Hippocampal formation (tissue), 2 donors: ENCODE measurements at places on chromosomes 11 and 22.

- no peak for DNase-seq
Measured at GRCh38 chr11:122833846-122834464, 4.3 kb upstream of the CRTAM start.

DNA sequence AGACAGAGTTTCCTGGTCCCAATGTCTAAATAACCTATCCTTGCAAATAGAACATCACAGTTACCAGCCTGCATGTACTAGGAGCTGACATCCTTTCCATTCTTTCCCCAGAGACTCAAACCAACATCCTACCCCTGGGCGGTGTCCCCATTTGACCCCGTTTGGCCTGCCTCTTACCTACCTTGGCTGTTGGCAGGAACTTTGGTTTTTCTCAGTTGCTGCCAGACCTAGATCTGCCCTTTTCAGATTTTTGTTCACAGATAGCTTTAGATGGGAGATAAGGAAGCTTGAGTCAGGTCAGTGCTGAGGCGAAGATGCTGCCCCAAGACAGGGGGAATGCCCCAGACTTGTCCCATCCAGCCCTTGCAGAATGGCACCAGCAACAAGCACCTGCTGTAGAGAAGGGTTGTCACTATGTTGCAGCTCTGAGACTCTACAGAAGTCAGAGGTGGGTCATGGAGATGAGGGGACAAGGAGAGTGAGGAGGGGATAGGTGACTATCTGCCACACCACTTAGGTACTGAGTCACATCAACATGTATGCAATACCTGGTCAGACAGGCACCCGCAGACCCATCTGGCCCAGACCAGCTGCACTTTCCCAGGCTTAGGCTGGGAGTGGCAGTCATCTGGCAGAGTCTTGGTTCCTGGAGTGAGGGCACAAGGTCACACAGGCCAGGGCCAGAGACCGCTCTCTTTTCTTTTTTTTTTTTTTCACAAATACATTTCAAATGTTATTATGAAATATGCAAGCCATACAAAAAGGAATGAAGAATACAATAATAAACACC, 61.5 kb upstream of the POU2AF1 start:
- DNase-seq, result no peak

DNA sequence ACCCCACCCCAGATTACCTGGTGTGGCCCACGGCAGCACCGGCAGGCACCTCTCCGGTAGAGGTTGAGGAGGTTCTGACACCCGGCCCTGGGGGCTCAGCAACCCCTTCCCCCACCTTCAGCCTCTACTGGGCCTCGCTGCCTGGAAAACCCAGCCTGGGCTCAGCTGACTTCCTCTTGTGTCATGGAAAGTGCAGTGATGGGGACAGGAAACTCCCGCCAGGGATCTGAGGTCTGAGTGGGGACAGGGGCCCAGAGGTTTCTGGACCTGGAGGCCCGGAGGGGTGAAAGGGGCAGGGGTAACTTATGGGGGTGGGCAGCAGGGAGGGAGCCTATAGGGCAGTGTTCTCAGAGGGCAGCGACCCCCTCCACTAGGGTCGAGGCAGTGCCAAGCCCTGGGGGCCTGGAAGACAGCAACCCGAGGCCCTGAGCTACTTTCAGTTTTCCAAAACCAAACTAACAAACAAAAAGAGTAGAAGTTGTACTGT, 10.0 kb upstream of the CD5 start:
- no peak for DNase-seq

- DNase-seq, result no peak
Measured at GRCh38 chr11:60394666-60395380, 1.4 kb upstream of the MS4A14 start.

DNA sequence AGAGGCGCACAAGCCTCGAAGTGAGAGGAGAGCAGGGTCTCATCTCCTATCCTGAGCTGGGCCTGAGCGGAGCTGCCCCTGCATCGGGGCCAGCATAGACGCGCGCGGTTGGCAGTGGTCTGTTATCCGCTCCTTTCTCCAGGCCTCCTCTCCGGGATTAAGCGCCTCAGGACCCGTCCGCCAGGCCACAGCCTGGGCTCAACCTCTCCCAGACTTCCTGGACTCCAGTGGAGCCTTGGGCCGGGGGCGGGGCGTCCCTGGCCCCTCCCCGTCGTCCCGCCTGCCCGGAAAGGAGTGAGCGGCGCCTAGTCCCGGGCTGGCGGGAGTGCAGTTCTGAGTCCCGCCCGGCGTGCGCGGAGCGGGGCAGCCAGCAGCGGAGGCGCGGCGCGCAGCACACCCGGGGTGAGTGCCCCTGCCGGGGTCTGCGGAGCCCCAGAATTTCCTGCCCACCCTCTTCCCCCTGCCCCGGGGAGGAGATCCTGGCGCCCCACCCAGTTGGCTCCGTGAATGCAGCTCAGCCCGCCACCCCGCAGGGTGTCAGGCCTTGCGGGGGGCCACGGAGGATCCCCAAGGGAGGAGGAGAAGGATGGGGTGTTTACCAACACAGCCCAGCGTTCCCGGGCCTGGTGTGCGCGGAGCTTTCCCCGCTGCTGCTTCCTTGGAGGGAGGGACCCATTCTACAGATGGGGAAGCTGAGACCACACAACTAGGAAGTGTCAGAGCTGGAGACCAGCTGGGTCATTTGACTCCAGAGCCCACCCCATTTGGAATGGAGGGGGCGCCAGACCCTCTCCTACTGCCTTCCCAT, at the start of gene TCIRG1:
Gene TCIRG1 (plus strand): TSS at position 308 of the 808 bp plus-strand sequence. CDS start 2,247 bp downstream, outside the sequence.
- no peak for DNase-seq
